G401 (cell line): ENCODE measurements at places on chromosomes 5 and 9. TPM values are rescaled to one million over a fixed set of nuclear protein-coding genes. Genes with fewer than 3 reads are reported as not detected.

DNA sequence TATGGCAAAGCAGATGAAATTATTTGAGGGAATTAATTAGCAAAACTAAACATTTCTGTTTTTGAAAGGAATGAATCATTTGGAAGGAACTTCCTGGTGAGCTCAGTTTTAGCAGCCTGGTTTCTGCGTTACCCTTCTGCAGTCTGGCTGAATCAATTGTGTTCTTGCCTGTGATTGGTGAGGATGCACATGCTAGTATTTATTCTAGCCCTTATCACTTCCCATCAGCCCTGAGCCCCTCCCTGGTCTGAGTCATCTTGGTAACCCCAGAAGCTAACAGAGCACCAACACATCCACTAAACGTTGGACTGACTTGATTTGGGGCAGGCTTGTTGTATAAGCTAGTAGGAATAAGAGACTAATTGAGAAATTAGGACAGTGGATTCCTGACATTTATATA, 6.6 kb downstream of the TJP2 start:
- no peak for DNase-seq

DNA sequence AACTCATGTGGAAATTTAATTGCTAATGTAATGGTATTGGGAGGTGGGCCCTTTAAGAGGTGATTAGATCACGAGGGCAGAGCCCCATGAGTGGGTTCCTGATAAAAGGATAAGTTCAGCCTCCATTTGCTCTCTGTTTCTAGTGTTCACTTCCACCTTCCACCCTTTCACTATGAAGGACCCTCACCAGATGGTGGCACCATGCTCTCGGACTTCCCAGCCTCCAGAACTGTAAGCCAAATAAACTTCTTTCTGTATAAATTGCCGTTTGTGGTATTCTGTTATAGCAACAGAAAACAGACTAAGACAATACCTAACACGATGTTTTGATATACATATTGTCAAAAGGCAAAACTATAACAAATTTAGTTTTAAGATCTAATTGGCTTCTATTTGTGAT, 166.2 kb downstream of the DEPDC1B start:
- DNase-seq: no peak

DNA sequence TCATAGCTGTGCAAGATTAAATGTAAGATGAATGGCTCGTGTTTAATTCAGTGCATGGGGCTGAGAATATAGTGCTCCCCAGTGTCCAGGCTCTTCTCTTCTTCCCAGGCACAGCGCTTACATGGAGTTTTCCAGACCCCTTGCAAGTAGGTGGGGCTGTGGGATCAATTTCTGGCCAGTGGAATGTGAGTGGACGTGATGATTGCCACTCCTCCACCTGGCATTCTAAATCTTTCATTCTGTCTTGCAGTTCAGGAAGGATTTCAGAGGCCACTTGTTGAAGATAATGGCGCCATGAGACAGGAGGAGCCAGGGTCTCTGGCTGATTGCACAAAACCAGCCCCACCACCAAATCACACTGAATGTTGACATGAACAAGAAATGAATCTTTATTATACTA, 7.2 kb upstream of the PIP5K1B start:
- no peak for DNase-seq

DNA sequence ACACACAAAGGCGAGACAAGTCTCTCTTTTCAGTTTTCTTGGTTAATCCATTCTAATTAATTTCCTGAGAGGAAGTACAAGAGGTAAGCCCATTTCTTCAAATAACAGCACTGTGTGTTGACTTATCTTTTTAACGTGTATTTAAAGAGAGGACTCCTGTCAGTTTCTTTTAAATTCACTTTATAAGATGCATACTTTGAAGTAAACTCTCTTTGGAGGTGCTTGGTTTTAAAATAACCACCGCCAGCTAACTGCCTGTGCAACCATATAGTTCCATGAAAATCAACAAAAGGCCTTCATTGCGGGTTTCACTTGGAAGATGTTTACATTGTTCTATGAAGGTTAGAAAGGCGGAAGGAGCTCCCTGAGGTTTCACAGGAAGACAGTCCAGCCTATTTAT, 13.1 kb upstream of the SERINC5 start:
- no peak for DNase-seq

The OGN gene
- total RNA-seq: not detected in 2 replicates

The PAEP gene
- not detected in 2 replicates for total RNA-seq

The PRUNE2 gene
- total RNA-seq: not detected in 2 replicates

The TAF1L gene
- total RNA-seq: under 0.01 and 0.03 TPM in 2 replicates

GRCh38 chr5:170614065-170614490, 110.3 kb downstream of the KCNIP1 start:
- no peak for DNase-seq
